ENCODE measurements at places on chromosomes 13 and 19.

DNA sequence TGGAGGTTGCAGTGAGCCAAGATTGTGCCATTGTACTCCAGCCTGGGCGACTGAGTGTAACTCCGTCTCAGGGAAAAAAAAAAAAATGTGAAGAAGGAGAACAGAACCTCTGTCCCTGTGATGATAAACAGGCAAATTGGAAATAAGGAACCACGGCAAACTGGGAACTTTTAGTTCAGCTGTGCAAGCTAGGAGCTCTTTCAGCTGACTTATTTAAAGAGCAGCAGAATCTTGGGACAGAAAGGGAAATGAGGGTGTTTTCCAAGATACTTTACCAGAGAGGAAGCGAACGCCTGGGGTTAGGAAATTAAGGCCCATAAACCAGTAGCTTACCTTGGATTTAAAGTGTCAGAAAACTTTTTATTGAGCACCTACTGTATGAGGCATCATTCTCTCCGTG, 3.0 kb upstream of the UPF1 start:
- H3K4me3 ChIP-seq, result no peak overlapping the region
- DNase-seq, result no peak
- H3K4me1 ChIP-seq, result peaks cover 7% of the 10 kb centered on the region
- H3K36me3 ChIP-seq, result no peaks in the 10 kb centered on the region
- no peak overlapping the region for H3K27ac ChIP-seq

GRCh38 chr13:43422116-43422515, 364.7 kb downstream of the ENOX1 start:
- H3K4me1 ChIP-seq, result no peaks in the 10 kb centered on the region
- H3K4me3 ChIP-seq, result no peak overlapping the region
- DNase-seq, result no peak
- no peaks in the 10 kb centered on the region for H3K36me3 ChIP-seq

DNA sequence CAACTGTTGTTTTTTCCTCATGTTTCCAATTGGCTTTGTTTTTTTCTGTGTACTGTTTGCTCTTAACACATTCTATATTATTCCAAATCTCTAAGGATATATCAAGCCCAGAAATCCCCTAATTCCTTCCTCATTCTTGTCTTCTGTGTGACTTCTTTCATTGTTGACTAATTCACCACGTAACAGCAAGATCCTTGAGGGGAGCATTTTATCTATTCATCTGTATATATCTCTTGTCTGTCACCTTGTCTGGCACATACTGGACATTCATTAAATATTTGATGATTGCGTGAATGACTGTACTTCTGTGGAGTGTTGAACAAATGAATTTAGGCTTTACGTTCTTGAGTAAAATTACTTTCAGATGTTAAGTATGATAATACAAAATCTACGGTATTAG, 44.8 kb upstream of the OLFM4 start:
- no peaks in the 10 kb centered on the region for H3K27me3 ChIP-seq
- no peaks in the 10 kb centered on the region for H3K36me3 ChIP-seq
- H3K4me3 ChIP-seq, result no peak overlapping the region
- no peaks in the 10 kb centered on the region for H3K4me1 ChIP-seq
- no peak overlapping the region for H3K27ac ChIP-seq

- H3K27ac ChIP-seq, result no peak overlapping the region
- H3K36me3 ChIP-seq, result peaks cover 10% of the 10 kb centered on the region
- H3K4me3 ChIP-seq, result no peak overlapping the region
- no peaks in the 10 kb centered on the region for H3K27me3 ChIP-seq
Observed at GRCh38 chr19:44960906-44961728, 5.9 kb downstream of the CLPTM1 start.
